ENCODE measurements at places on chromosomes 1 and 21.

DNA sequence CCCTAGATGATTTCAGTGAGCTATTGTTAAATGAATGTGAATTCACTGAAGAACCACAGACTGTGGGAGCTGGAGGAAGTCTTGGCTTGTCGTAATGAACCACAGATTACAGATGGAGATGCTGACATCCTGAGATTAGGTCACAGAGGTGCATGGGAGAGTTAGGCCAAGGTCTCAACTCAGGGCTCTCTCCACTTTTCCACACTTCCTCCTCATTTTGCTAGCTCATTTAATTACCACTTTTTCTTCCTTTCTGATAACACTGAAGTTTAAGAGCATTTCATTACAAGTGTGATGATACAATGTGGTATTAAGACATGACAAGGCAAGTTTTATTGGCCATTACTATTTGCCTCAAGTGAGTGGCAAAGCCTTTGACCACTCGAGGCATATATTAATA lies 30.8 kb downstream of the ST6GALNAC3 start:
- DNase-seq: no peak

GRCh38 chr1:180185971-180186645 lies 31.4 kb downstream of the QSOX1 start:
- DNase-seq: no peak

- no peak for DNase-seq
Measured at GRCh38 chr1:107459204-107459904, 318.5 kb downstream of the NTNG1 start.

DNA sequence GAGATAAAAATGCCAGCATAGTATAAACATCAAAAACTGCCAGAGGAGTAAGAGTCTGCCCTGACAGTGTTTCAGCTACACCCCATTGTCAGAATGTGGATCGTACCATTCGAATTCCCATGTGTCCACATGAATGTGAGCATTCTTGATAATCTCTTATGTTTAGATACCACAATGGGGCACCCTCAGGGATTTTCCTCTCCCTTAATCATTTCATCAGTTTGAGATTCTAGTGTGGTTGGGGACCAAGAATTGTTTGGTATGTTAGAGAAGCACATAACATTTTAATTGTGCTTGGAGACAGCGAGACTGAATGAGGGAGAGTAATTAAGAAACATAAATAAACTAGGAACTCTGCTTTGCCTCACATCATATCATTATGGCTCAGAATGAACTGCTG lies 120.2 kb downstream of the ZC3H11B start:
- DNase-seq: no peak

GRCh38 chr1:35884934-35885333 lies 1.9 kb downstream of the AGO1 start:
- no peak for DNase-seq

DNA sequence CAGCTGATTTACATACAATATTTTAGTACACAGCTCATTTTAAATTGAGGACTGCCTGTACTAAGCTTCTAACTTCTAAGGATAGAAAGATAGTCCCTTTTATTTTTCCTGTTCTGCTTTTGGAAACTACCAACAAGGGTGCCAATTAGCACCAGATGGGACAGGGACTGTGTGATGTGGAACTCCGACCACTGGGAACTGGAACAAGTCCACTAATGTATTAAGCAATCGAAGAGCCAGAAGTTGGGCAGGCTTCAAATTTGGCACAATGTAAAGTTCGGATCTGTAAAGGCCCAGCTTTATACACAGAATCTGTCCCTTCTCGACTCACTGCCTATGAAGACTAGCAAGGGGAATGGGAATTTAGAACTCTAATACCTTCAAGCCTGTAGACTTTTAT lies 149.3 kb downstream of the ZC3H11B start:
- no peak for DNase-seq

All from inflammatory macrophage (primary cell).